Right renal cortex interstitium (tissue), 3 donors: ENCODE measurements at places on chromosomes 6 and 20. TPM values are rescaled to one million over a fixed set of nuclear protein-coding genes. Genes with fewer than 3 reads are reported as not detected.

GMNN gene
- 57.6 TPM for polyA plus RNA-seq

SUMO4 gene
- polyA plus RNA-seq: 0.62 TPM

GRCh38 chr6:22656706-22657351, 87.5 kb downstream of the HDGFL1 start:
- no peak for DNase-seq

DNA sequence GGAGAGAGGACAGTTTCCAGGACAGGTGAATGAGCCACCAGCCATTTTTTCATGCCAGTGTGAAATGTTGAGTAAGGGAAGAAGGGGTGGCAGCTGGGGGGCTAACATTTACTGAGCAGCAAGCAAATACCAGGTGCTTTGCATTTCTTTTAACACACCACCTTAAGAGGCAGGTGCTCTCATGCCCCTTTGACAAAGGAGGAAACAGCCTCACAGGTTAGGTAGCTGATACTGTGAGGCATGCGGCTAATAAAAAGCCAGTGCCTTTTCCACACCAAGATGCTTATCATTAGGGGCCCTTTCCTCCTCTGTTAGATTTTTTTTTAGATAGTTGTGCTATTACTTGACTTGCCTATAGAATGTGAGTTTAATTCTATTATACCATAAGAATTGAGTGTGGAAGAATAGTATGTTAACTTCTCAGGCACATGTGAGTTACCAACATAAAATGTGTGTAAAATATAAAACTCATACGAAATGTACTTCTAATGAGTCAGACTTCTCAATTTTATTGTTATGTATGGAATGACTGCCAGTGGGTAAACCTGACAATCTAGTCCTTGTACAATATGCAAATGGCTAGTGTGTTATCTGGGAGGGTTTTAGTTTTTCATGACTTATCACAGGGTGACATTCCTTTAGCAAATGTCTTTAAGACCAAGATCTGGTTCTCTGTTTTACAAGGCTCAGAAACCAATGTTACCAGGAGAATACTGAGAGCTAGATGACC, 260.0 kb downstream of the TMEM242 start:
- no peak for DNase-seq

CALHM6 gene
- polyA plus RNA-seq: 3.2 TPM

DNA sequence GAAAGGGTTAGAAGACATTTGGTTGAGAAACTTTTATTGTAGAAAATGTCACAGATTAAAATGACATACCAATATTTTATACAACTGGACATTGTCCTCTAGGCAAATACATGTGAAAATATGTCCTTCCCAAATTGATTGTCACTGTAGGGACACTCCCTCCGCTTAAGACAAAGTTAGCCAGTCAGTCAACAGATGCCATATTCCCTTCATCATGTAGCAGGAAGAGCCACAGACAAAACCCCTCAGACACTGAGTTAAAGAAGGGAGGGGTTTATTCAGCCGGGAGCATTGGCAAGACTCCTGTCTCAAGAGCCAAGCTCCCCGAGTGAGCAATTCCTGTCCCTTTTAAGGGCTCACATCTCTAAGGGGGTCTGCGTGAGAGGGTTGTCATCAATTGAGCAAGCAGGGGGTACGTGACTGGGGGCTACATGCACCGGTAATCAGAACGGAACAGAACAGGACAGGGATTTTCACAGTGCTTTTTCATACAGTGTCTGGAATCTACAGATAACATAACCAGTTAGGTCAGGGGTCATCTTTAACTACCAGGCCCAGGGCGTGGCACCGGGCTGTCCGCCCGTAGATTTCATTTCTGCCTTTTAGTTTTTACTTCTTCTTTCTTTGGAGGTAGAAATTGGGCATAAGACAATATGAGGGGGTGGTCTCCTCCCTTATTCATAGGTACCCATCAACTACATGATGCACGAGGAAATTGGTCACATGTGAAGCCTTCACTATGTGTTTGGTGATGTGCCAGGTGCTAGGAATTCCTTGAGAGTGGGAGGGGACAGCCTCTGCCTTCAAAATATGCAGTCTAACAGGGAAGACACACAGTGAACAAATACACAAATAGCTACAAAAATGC, 155.7 kb upstream of the CDYL start:
- no peak for DNase-seq

DNA sequence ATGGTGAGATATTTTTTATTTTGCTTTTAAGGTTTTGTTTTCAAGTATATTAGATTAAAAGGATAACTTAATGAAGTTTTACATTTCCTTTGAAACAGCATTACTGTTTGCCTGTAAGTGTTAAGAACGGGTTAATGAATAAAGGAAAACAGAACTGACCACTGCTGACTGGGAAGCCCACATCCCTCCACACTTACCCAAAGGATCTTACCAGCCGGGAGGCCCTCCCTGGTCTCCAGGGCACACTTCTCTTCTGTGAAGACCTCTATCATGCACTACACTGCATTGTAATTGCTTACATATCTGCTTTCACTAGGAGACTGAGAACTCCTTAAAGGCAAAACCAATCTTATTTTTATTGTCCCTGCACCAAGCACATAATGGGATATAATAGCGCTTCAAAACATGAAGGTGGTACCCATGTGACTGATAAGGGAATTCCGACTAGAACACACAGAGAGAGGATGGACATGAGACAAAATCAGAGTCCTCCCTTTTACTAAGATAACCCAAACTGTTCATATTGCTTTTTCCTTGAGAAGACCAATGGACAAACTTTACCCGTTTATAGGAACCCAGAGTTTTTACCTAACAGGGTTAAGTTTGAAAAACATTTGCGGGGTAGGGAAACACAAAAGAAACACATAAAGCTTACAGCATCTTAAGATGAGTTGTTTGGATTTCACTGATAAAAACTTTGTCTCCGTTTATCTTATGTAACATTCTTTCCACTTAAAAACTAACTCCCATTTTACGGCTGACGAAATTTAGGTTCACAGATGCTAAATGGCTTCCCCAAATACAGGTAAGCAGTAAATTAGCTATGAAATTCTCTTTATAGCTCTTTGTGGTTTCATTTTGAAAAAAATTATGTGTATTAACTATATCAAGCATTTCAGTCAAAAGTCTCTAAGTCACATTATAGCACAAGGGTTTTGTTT, 8.7 kb downstream of the EZR start:
- DNase-seq: no peak

GRCh38 chr6:37241131-37241530, 16.4 kb upstream of the TBC1D22B start:
- DNase-seq: no peak

GRCh38 chr6:22023937-22024336, 272.9 kb downstream of the PRL start:
- no peak for DNase-seq

HTR1E gene
- 0.85 TPM for polyA plus RNA-seq

GRCh38 chr6:11469684-11470083, 67.9 kb upstream of the TMEM170B start:
- DNase-seq: no peak

VGLL2 gene
- polyA plus RNA-seq: not detected

DNA sequence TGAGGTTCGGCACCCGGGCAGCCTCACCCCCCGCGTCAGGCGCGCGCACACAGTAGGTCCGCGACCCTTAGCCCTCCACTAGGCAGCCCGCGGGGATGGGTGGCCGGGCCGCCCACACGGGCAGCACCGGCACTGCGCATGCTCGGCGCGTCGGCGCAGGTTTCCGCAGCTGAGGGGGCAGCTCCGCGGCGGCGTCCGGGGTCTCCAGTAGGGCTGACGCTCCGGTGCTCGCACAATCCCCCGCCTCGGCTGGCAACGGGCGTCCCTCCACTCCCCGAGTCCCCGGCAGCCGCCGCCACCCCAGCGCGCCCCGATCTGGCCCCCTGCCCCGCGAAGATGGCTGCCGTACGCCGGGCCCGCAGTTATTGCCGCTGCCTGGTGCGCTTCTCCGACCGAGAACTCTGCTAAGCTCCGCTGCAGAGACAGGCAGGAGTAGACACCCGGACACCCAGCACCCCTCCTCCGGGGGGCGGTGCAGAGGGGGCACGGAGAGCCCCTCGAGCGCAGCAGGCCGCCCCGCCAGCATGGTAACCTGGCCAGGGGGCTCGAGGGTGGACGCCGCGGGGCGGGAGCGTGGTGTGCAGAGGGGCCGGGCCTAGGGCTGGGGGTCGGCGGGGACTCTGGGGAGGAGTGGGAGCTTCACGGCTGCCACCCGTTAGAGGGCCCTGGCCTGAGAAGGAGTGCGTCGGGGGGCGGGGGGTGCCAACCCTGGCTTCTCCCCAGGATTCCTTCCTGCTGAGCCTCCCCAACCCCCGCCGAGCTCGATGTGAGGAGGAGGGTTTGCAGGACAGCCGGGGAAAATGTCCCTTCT, at the start of gene FBXO9:
Gene FBXO9, plus strand, starts transcription at position 139 of the 811 bp plus-strand sequence. Its CDS starts 386 bp downstream, at position 525.
- no peak for DNase-seq

OR12D3 gene
- polyA plus RNA-seq: not detected

DNA sequence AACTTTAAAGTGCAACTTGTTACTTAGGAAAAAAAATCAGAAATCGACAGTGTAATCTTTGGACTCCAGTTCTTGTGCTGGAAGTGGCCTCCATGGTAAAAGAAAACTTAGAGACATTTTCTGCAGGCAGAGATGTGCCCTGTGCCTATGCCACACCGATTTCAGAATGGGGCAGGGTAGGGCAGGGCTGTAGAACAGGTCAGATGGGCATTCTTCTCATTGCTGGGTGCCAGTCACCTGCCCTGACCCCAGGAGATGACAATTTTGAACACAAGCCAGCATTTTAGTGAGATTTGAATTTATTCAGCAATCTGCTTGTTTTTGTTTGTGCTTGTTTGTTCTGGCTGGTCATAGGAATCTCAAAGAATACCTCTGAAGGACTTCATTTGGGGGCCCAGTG, 63.3 kb downstream of the SASH1 start:
- DNase-seq: no peak

TMEM170B gene
- 8.8 TPM for polyA plus RNA-seq

GRCh38 chr6:129519750-129520149, 190.2 kb downstream of the ARHGAP18 start:
- no peak for DNase-seq

GRCh38 chr6:10981409-10981808, 62.7 kb downstream of the ELOVL2 start:
- no peak for DNase-seq

DNA sequence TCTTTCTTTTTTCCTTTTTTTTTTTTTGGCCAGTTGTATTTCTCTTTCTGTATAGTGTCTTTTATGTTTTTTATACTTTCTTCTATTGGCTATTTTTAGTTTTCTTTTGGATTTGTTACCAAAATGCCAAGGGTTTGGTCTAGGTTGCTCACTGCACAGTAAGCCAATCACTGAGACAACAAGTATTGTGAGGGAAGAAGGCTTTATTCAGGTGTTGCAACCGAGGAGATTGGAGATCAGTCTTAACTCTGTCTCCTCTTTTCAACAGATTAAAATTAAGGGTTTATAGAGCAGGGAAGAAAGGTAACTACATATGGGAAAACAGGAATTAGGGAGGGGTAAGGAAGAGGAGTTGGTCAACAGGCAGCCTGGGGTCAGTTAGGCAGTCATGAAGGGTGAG, 10.1 kb upstream of the TRIM26 start:
- DNase-seq: no peak

PAK5 gene
- 0.49 TPM for polyA plus RNA-seq

GRCh38 chr6:38212579-38212978, 393.1 kb downstream of the ZFAND3 start:
- DNase-seq: no peak

GRCh38 chr6:21931641-21932335, 338.2 kb downstream of the SOX4 start:
- DNase-seq: no peak

- no peak for DNase-seq
Observed at GRCh38 chr20:21125072-21125848, 622 bp upstream of the KIZ start.

GRCh38 chr6:116409756-116410155, 39.0 kb downstream of the DSE start:
- DNase-seq: no peak

- no peak for DNase-seq
Observed at GRCh38 chr20:34720266-34720665, 16.1 kb downstream of the TP53INP2 start.

ADGRF1 gene
- 35.9 TPM for polyA plus RNA-seq

BMP2 gene
- polyA plus RNA-seq: 19.5 TPM

KHDC1 gene
- 8.6 TPM for polyA plus RNA-seq

RFX6 gene
- polyA plus RNA-seq: not detected

- DNase-seq: no peak
Observed at GRCh38 chr6:44221291-44221960, 2.0 kb upstream of the SLC29A1 start.

DNA sequence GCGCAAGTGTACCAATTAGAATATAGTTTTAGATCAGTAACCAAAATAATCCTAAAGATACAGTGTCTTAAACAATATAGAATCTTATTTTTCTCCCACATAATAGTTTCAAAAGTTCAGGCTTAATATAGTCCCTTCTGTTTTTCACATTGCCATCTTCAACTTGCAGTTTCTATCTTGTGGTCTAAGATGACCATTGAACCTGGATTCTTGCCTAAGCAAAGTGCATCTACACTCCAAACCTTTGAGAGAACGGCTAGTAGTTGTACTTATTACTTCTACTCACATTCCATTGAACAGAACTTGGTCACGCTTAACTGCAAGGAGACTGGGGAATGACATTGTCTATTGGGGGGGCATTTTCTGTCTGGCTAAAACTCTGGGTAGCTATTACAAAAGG, 373.0 kb downstream of the LMBRD1 start:
- no peak for DNase-seq

GRCh38 chr20:24378661-24379483, 90.6 kb upstream of the SYNDIG1 start:
- DNase-seq: no peak

- DNase-seq: no peak
Observed at GRCh38 chr6:167717455-167717854, 109.3 kb upstream of the AFDN start.

DNA sequence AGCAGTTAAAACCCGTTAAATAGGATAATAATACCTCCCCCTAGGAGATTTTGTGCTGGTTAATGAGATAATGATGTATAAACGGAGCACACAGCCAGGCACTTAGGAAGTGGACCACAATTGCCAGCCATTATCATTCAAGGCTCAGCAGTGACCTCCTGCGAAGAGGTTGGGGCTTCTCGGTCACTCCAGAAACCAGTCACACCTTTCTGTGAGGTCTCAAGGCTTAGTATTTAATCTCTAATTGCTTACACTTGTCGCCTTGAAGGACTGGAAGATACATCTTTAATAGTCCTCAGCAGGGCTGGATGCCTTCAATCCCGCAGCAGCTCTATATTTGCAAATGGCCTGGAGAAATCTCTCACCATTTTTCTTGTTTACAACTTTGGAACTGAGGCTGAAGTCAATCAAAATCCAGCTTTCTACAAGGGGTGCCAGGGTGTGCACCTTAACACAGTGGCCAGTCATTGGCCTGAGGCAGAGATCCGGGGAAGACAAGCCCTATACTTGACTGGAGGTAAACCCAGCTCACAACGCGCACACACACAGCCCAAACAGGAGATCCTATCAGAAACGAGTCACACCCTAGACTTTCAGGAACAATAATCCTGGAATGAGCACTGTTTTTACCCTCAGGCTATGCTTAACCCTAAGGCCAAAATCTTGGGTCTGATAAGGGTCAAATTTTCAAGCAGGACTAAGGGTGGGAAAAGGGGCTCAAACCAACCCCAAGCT, 1.2 kb downstream of the POU5F1 start:
- no peak for DNase-seq

STMN3 gene
- polyA plus RNA-seq: 23.8 TPM

- DNase-seq: no peak
Observed at GRCh38 chr20:9241232-9241692, 172.4 kb downstream of the PLCB4 start.

GRCh38 chr6:73258721-73259120, 4.3 kb downstream of the KHDC1 start:
- no peak for DNase-seq
